ENCODE measurements at places on chromosomes 6 and 20.

DNA sequence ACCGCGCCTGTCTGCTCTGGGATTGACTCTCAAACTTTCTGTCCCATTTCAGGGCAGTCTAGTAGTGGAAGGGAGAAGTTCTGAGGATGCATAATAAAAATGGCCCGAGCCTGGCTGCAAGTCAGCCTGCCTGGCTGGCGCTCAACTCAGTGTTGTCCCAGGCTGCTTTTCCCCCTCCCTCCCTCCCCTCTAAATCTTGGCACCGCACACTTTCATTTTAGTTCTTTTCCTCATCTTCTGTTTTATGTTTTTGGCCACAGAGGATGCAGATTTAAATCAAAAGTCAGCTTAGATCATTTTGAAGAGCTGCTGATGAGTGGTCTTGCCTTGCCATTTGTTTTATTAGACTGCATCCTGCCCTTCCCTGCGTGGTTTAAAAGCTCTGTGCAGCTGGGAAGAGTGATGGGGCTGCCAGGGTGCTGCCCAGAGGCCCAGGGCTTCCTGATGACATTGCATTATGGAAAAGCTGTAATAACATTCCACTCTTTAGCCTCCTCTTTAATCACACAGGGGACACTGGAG lies 6.5 kb upstream of the UQCC2 start:
- peak; percentile 77 for DNase-seq

DNA sequence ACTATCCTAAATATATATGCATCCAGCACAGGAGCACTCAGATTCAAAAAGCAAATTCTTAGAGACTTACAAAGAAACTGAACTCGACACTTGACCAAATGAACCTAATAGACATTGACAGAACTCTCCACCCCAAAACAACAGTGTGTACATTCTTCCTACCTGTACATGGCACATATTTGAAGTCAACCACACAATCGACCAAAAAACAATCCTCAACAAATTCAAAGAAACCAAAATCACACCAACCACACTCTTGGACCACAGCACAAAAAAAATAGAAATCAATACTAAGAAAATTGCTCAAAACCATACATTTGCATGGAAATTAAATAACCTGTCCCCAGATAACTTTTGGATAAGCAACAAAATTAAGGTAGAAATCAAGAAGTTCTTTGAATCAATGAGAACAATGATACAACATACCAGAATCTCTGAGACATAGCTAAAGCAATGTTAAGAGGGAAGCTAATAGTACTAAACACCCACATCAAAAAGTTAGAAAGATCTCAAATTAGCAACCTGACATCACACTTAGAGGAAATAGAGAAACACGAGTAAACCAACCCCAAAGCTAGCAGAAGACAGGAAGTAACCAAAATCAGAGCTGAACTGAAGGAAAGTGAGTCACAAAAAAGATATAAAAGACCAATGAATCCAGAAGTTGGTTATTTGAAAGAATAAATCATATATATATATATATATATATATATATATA lies 12.5 kb upstream of the TREM1 start:
- DNase-seq: no peak

- DNase-seq: peak; percentile 77
Observed at GRCh38 chr6:148760568-148761526, 14.0 kb downstream of the UST start.

GRCh38 chr6:133254552-133255228 lies 13.5 kb downstream of the EYA4 start:
- DNase-seq: no peak

DNA sequence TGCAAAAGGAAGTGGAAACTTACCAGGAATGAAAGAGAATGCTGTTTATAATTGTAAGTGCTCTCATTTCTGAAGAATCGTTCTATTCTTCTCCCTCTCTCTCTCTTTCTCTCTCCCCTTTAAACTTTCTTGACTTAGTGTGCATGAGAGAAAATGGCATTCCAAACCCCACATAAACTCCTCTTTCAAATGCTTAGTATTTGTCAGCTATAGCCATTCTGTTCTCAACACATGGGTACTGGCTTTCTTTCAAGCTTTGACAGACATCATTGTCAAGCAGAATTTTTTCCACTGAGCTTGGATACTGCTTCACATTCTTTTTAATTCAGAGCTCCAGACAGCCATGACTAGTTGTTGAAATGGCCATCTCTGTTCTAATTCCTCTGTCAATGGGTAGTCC lies 51.1 kb upstream of the PREP start:
- no peak for DNase-seq

DNA sequence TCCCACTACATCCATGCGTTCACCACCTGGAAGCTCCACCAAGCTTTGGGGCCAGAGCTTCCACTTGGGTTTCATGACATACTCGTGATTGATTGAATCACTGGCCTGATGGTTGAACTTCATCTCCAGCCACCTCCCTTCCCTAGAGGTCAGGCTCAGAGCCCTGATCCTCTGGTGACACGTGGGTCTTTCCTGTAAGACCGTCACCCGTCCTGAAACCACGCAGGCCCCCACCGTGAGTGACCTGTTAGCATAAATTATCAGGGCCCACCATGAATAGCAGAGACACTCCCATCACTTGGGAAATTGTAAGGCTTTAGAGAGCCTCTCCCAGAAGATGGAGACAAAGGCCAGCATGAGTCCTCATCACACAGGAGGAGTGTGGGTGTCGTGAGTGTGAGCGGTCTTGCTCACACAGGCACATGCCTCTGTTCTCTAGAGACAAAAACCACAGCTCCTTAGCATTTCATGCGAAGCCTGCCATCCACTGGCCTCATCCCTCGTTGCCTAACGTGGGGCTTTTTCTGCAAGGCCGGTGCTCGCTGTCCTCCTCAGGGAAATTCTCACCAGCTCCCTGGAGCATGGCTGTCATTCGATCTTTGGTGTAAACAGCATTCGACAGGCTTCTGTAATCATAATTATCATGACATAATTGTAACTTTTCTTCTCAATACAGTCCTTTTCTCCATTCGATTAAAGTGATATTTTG lies 65.1 kb upstream of the DUSP22 start:
- no peak for DNase-seq

GRCh38 chr6:125658136-125658535 lies 91.3 kb upstream of the HEY2 start:
- no peak for DNase-seq

DNA sequence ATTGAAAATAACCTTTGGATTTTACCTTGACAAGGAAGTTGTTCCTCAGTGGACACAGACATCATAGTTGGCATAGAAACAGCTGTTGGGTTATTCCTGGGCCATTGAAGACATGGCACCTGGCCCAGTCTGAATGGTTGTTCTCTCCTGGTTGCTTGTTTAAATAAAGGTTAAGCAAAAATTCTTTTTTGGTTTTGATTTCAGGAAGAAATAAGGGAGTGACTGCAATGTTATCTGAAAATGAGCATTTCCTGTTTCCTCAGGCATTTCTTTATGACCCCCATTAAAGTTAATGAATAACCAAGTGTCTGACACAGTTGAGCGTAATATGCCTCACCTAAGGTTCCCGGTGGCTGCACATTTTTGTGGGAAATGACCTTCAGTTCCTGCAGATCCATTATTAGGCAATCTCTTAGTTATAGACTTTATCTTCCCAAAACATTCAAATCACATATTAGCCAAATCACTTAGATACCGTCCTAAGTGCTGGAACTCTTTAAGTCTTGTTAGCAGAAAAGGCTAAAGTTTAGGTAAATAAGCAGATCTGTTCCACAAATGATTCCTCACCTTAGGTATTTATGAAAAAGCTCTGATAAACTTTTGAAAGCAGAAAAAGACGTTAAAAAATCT lies 648.7 kb upstream of the FLRT3 start:
- DNase-seq: no peak

GRCh38 chr6:143264986-143265764 lies 185.3 kb downstream of the ADAT2 start:
- peak; percentile 37 for DNase-seq

DNA sequence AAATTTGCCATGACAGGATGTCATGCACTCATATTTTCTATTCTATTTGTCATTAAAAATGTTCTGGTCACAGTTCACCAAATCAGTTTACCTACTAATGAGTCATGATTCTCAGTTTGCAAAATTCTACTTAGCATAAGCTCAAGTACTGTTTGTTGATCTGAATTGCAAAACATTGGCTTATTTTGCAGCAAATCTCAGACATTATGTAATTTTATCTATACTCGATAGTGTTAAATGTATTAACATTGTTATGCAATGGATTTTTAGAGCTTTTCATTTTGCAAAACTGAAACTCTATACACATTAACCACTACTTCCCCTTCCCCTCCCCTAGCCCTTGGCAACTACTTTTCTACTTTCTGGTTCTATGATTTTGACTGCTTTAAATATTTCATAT lies 213.8 kb upstream of the ZFP64 start:
- DNase-seq: no peak

- no peak for DNase-seq
Observed at GRCh38 chr20:21109144-21109543, 3.0 kb upstream of the LINC00237 start.

DNA sequence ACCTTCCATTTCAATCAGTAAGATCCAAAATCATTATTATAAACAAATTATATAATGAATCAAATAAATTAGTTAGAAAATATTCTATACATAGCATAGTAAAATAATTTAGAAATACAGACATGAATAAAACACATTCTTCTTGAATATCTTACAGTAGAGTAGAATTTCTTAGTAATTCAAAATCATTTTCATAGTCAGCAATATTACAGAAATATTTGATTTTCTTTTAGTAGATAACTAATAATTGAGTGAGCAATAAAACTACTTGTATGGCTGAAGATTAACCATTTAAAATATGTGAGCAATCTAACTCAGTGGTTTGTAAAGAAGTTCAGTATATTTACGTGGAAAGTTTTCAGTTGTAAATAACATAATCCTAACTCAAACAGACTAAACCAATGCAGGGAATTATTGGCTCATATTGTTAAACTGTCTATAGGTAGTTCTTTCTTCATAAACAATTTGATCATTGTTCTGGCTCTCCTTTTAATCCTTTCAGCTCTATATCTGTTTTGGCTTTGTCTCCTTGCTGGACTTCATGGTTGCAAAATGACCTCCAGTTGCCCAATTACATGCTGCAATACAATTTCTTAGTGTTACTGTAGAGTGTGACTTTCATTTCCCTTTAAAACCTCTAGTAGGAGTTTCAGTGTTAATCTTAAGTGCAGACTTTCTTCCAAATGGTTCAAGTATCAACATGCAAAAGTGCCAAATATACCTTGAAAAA lies 307.5 kb downstream of the EYS start:
- no peak for DNase-seq

- DNase-seq: no peak
Observed at GRCh38 chr6:26539071-26539615, 977 bp downstream of the HMGN4 start.

- no peak for DNase-seq
Observed at GRCh38 chr6:129740013-129740412, 30.0 kb upstream of the ARHGAP18 start.

- no peak for DNase-seq
Observed at GRCh38 chr6:43242908-43243663, at the start of gene TTBK1. Gene TTBK1, plus strand, starts transcription at chr6:43243481. Its CDS starts 3,180 bp downstream, at chr6:43246661.

DNA sequence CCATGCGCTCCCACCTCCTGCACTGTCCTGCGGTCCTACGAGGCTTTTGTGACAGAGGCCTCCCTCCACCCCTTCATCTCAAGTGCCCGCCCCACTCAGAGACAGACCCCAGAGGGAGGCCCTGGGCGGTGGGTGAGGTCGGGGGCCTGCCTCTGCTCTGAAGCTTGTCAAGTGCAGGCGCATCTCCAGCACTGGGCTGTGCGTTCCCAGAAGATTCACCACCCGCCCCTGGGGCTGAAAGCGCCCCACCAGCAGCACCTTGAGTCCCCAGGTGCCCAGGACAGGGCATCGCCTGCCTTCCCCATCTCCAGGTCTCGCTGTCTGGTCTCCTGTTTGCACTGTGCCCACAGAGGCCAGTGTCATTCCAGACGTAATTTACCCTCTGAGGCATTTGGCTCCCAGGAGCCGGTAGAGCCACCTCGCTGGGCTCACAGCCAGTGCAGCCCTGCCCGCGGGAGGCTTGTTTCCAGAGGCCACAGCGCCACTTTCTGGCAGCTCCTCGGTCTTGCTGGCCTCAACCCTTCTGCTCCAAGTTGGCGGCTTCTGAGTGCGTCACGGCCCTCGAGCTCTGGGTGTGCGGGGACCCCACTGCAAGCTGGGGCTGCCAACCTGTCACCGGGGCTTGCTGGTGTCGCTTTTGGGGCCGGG lies 191.1 kb downstream of the TAF4 start:
- no peak for DNase-seq

GRCh38 chr6:41730531-41731436 lies 4.6 kb downstream of the TFEB start:
- DNase-seq: no peak

GRCh38 chr20:371755-372542 lies 8.6 kb upstream of the TRIB3 start:
- DNase-seq: no peak

- DNase-seq: no peak
Observed at GRCh38 chr6:150720774-150721233, 121.1 kb downstream of the PLEKHG1 start.

DNA sequence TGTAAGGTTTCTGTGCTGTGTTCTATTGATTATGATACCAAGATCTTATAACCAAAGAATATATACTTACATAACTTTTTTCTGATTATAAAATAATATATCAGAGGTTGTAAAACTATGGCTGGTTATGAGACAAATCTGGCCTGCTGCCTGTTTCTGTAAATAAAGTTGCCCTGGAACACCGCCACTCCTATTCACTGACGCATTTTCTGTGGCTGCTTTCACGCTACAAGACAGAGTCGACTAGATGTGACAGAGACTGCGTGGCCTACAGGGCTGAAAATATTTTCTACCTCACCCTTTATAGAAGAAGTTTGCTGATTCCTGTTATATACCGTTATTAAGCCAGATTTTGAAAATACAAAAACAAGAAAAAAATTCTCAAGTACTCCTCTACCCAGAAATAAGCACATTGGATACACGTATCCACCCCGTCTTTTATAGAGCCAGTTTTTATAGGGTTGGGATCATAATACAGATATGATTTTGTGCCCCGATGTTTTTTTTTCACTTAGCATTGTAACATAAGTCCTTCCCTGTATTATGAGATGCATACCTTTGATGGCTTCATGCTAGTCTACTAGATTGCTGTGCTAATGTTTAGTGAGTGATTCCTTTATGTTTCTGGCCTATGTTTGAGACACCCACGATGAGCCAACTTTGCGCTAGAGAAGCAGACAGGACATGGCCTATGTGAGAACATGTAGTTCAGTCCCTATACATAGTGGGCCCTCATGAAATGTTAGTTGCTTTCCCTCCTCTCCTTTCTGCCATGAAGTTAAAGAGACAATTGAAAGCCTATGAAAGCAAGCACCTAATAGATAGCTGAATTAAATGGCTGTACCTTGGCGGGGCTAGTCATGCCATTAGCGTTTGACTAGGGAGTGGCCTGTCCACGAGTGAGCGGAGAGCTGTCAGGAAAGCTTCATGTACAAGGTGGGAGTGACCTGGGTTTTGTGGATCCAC lies 98.1 kb upstream of the KCNK16 start:
- no peak for DNase-seq

- DNase-seq: no peak
Observed at GRCh38 chr6:30823534-30823865, 60.8 kb upstream of the DDR1 start.
